ENCODE measurements at places on chromosomes 5 and 9.

- DNase-seq: peak; percentile 87
Observed at GRCh38 chr9:130107234-130107861, 53.6 kb downstream of the GPR107 start.

GRCh38 chr5:79109527-79110492, 1.8 kb upstream of the BHMT start:
- DNase-seq: peak; percentile 52

- no peak for DNase-seq
Observed at GRCh38 chr5:180007582-180007981, 64.0 kb downstream of the RNF130 start.

DNA sequence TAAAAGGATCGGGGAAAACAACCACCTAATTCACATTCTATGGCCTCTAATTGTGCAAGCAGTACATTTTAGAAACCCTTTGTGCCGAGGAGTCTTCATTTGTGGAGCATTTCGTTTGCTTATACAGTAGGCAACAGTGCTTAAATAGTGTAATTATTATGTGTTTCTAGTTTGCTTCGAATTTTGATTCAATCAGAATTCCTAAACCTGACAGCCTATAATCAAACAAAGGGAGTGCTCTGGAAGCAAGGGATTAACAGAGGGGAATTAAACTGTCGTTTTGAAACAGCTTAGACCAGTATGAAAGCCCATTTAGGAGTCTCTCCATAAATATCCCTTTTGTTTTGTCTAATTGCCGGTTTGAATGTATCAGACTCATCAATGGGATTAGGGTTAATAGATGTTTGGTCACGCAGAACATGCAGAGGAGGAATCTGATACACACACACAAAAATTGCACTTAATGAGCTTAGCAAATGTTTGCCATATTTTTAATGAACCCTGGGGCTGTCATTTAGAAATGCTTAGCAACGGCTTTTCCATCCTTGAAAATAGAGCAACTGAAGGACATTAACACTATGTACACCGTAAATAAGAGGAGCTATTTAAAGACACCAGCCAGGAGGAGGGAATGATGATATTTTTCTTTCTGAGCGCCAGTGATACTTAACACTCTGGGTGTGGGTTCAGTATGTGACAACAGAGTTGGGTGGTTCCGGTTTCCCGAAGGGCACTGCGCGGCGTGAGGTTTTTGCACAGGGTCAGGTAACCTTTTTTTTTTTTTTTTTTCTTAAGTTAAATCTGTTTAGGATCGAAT, 404.7 kb downstream of the TLE4 start:
- no peak for DNase-seq

Measured in CD4-positive, alpha-beta T cell (primary cell).